CD4-positive, alpha-beta T cell treated with Interleukin-12 subunit alpha and Interleukin-12 subunit beta, for 1 hour (primary cell): ENCODE measurements at places on chromosomes 6 and 20.

- DNase-seq = no peak
Observed at GRCh38 chr6:127273499-127273898, 6.8 kb downstream of the RNF146 start.

DNA sequence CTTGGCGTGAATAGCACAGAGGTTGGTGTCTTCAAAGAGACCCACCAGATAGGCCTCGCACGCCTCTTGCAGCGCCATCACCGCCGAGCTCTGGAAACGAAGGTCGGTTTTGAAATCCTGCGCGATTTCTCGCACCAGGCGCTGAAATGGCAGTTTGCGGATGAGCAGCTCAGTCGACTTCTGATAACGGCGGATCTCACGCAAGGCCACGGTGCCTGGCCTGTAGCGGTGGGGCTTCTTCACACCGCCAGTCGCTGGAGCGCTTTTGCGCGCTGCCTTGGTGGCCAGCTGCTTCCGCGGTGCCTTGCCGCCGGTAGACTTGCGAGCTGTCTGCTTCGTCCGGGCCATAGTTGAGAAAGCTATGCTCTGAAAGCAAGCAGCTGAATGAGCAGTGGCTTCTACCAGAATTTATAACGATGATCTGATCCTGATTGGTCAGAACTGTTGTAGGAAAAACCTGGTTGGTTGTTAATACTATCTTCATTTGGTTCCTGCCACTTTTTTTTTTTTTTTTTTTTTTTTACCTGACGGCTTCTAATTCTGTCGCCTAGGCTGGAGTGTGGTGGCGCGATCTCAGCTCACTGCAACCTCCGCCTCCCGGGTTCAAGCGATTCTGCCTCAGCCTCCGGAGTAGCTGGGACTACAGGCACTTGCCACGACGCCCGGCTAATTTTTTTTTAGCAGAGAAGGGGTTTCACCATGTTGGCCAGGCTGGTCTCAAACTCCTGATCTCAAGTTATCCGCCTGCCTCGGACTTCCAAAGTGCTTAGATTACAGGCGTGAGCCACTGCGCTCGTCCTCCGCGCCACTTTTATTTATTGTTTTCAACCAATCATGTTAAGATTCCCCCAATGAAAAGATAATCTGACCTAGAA, 21.5 kb downstream of the OR2B2 start:
- peak; percentile 92 for DNase-seq

GRCh38 chr6:36809941-36810803, 29.1 kb downstream of the CPNE5 start:
- DNase-seq = no peak

DNA sequence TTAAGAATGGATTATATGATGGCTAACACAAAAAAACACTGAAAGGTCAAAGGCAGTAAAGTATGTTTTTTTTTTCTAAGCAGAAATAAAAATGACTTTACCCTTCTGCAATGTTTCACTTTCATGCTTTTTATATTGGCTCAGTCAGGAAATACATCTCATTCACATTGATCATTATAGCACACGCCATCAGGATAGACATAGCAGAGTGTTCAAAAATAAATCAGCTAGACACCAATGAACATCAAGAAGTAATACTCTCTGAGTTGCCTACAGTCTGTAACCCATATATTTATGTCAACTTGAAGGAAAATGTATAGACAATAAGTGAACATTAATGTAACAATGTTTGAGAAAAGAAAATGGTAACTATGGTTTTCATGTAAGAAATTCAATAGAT, 535.2 kb upstream of the EPHA7 start:
- DNase-seq = no peak

DNA sequence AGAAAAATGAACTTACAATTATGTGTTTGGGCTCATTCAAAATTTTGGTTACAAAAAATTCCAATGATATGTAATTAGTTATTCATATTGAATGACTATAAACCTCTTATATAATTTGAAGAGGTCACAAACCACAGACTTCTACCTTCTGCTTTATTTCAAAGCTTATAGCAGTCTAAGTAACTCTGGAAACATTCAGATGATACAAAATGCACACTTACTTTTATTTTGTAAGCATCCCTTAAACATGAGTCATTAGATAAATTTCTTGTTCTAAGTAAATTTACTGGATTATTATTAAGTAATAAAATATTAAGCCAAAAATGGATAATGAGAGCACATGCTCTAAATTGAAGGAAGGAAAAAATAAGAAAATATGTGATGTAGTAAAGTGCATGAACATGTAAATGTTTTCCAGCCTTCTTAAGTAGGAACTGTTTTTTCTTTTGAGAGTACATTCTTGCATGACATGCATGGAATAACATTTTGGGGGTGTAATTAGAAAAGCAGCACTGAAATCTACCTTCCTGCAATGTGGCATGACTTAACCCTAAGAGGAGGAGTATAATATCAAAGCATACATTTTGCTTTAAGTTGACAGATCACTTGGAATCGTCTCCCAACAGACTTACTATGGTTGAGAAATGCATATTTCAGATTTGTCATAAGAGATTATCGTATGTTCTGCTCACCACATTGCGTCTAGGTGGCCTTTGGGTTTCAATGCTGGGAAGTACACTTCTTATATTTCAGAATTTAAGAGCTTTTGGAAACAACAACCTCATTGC, 372.7 kb upstream of the HSF2 start:
- no peak for DNase-seq

GRCh38 chr20:19594896-19595295, 163.2 kb upstream of the RIN2 start:
- DNase-seq = no peak

- no peak for DNase-seq
Observed at GRCh38 chr6:138538390-138539031, 39.2 kb upstream of the NHSL1 start.

DNA sequence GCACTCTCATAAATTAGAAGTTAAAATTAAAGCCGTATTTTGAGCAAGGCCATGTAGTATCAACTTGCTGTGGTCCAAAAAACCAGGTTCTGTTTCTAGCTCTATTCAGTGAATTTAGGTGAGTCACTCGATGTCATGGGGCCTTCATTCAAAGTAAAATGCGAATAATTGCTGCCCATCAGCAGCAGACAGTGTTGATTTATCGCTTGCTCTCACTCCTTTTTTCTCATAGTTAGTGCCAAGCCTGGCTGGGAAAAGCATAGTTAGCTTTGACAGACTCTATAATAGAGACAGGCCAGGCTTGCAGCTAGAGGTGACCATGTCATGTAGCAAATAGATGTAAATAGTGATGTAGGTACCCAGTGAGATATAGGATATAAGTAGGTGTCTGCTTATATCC, 136.0 kb downstream of the EDN1 start:
- no peak for DNase-seq
